Esophagus muscularis mucosa (tissue), 4 donors: ENCODE measurements at places on chromosomes 5 and 9. TPM values are rescaled to one million over a fixed set of nuclear protein-coding genes. Genes with fewer than 3 reads are reported as not detected.

PGM5 gene
- total RNA-seq: 573 TPM

DNA sequence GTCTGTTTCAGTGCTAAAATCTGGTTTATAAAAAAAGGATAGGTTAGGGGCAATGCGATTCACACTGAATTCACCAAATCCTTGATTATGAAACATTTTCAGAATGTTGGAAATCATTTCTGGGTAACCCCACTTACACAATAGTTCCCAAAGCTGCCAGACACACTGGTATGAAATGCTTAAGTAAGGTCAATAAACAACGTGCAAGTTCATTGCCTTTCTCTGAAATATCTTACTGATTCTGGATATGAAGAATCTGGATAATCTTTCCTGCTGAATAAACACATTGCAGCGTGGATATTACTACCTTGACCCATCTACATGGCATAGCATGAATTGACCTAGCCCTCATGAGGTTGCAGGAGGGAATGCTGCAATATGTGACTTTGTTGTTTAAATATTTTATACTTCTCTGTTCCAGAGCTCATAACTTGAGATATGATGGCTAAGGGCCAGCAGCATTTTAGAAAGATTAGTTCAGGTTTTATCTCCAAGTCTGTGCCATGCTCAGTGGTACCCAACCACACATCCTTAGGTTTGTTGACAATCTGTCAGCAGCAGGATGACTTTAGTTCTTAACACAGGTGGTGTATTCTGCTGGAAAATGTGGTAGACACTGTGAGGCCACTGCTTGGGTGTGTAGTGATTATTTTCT is 121.0 kb downstream of the NREP start:
- DNase-seq: no peak

DNA sequence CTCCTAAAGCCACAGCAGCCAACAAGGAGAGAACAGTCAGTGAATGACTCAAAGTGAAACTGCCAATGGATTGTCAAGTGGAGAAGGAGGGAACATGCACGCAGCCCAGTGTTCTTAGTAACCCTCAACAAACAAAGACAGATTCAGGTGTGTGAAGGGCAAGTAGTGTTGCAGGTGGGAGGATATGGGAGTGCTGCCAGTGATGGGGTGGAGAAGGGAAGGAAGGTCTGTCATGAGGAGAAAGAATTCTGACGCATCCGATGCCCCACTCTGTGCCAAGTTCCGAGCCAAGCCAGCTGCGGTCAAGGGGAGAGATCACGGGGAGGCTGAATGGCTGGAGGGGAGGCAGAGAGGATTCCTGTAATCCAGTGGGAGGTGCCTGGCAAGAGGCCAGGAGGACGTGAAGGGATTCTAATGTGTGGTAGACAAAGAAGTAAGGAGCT is 56.5 kb downstream of the CAST start:
- no peak for DNase-seq

SH2D3C gene
- 17.3 TPM for total RNA-seq

FOXD4L3 gene
- total RNA-seq: not detected

DNA sequence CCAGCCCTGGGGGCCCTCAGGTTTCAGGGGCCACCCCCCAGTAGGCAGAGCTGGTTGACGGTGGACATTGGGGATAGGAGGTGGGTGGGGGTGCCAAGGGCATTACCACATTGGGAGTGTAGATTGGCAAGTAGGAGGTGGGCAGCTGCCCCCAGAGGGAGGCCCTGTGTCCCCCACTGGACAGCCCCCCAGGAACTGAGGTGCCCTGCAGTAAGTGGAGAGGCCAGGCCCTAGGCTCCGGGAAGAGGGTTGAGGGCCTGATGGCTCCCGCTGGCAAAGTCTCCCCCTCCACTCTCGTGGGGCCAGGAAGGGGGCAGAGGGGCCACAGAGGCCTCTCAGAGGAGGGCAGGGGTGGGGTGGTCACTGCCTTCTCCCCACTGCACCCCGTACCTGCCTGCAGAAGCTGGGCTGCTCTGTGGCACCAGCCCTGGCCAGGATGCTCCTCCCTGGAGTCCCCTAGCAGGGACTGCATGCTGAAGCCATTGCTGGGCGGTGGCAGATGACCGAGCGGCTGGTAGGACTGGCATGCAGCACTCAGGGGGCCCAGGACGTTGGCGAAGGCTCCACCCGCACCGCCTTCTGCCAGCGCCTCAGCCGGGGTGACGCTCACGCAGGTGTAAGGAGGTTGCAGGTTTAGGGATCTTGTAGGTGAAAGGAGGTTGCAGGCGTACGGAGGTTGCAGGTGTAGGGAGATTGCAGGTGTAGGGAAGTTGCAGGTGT is 89.6 kb upstream of the CACNA1B start:
- DNase-seq: no peak

DNA sequence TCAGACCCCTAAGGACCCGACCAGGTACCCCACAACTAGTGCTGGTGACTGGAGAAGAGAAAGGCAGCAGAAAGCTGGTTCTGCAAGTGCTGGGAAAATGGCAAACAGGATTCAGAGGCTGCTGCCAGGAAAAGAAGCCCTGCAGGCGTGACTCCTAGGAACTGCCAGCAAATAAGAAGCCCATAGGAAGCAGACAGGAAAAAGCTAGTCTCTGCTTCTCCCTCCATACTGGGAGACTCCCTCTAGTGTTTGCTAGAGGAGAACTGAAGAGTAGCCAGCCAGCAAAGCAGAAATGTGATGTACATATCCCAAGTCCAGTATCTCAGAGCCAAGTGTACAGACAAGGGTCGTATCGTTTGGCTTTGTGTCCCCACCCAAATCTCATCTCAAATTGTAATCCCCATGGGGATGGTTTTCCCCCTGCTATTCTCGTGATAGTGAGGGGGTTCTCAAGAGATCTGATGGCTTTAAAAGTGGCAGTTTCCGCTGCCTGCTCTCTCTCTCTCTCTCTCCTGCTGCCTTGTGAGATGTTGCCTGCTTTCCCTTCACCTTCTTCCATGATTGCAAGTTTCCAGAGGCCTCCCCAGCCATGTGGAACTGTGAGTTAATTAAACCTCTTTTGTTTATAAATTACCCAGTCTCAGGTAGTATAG is 38.1 kb upstream of the TUSC1 start:
- no peak for DNase-seq

GRCh38 chr5:94793816-94794198 is 175.3 kb downstream of the SLF1 start:
- no peak for DNase-seq
